ENCODE measurements at places on chromosomes 2 and 18. TPM values are rescaled to one million over a fixed set of nuclear protein-coding genes. Genes with fewer than 3 reads are reported as not detected.

Gene PLCL1
- total RNA-seq: 9.7 TPM

Gene CYB5A
- 36.8 TPM for total RNA-seq

Gene ZDBF2
- 19.2 TPM for total RNA-seq

Gene FECH
- total RNA-seq: 38.0 TPM

Gene SLC4A5
- 0.80 TPM for total RNA-seq

Gene ALPP
- not detected for total RNA-seq

Gene EMILIN2
- 4.9 TPM for total RNA-seq

Gene ASPRV1
- 0.14 TPM for total RNA-seq

Gene IHH
- total RNA-seq: 0.13 TPM

Gene CPLX4
- not detected for total RNA-seq

Gene SERPINB4
- total RNA-seq: not detected

Gene HAUS1
- total RNA-seq: 91.0 TPM

Gene RESP18
- not detected for total RNA-seq

Gene CCBE1
- 1.0 TPM for total RNA-seq

Gene KCNK3
- not detected for total RNA-seq

Gene MDH1B
- total RNA-seq: 0.65 TPM

Gene SPATS2L
- total RNA-seq: 56.6 TPM

Gene TSHZ1
- 7.7 TPM for total RNA-seq

Gene EDAR
- not detected for total RNA-seq

Gene KIF3C
- total RNA-seq: 19.2 TPM

Gene LIPG
- 78.5 TPM for total RNA-seq

Gene SLC5A7
- not detected for total RNA-seq

Gene CNGA3
- total RNA-seq: under 0.01 TPM

Gene GPBAR1
- 0.40 TPM for total RNA-seq

Gene RAX
- not detected for total RNA-seq

Gene PTPN18
- 48.5 TPM for total RNA-seq

Gene GALNT5
- not detected for total RNA-seq

Gene MYCN
- 3.2 TPM for total RNA-seq

Gene CFAP53
- 0.07 TPM for total RNA-seq

Gene GRHL1
- 0.86 TPM for total RNA-seq

Gene RNF125
- total RNA-seq: 1.6 TPM

Gene NEB
- 1.3 TPM for total RNA-seq

Gene SFT2D3
- 4.9 TPM for total RNA-seq

Gene NGEF
- total RNA-seq: 0.50 TPM
